ENCODE measurements at places on chromosomes 5 and 9.

DNA sequence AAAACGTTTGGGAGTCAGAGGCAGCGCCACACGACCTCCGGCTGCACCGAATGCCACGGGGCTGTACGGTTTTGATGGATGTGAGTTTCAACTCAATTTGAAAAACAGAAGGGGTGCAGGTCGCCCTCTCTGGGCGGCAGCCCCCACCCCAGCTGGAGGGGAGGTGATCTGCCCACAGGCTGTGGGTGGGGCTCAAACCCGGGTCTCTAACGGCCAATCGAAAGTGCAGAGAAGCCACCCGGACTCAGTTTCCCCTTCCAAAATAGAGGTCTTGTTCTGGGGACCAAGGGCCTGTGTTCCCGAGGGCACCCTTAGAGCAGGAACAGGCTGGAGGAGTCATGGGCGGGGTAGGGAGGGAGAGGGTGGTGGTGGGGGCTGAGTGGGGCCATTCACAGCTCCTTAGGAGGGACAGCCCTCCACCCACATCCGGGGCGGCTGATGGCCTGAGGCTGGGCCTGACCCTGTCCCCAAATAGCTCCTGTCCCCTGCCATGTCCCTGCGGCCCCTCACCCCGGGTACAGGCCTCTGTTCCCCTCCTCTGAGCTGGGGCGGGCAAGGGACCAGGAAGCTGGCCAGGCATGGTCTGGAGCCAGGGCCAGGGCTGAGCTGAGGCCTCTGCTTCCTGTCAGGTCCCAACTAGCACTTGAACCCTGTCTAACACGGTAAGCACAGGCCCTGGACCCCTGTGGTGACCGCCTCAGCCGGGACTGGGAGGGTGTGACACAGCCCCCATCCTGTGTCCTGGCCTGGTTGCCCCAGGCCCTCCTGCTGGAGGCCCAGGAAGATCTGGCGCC, 22.6 kb upstream of the NOTCH1 start:
- DNase-seq = no peak

GRCh38 chr5:38079620-38080402, 178.5 kb upstream of the EGFLAM start:
- DNase-seq = no peak

DNA sequence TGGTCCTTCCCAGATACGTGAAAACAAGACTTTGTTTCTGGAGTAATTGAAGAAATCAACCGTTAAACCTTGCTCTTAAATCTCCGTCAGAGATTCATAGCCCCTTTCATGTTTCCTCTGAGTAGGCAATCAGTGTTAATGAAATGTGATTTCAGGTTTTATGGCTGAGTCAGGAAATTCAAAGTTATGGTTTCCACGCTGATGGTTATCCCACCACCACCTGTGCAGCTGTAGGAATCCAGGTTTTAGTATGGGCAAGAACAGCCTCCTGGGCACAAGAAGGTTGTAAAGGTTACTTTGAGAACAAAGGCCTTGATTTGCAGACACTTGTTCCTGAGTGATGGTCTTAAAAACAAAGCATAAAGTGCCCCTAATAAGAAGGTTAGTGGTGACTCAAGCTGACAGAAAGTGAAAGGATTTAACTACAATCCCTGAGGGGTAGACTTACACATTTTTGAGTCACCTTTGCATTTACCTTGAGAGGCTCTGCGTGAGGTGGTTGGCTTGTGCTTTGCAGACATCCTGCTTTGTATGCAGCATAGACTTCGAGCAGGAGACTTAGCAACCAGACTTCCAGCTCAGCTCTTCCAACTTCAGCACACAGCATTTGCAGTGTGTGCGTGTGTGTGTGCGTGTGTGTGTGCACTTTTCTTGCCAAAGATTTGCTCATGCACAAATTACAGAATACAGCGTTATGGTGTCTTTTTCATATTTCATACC, 159.6 kb downstream of the TLE4 start:
- no peak for DNase-seq

DNA sequence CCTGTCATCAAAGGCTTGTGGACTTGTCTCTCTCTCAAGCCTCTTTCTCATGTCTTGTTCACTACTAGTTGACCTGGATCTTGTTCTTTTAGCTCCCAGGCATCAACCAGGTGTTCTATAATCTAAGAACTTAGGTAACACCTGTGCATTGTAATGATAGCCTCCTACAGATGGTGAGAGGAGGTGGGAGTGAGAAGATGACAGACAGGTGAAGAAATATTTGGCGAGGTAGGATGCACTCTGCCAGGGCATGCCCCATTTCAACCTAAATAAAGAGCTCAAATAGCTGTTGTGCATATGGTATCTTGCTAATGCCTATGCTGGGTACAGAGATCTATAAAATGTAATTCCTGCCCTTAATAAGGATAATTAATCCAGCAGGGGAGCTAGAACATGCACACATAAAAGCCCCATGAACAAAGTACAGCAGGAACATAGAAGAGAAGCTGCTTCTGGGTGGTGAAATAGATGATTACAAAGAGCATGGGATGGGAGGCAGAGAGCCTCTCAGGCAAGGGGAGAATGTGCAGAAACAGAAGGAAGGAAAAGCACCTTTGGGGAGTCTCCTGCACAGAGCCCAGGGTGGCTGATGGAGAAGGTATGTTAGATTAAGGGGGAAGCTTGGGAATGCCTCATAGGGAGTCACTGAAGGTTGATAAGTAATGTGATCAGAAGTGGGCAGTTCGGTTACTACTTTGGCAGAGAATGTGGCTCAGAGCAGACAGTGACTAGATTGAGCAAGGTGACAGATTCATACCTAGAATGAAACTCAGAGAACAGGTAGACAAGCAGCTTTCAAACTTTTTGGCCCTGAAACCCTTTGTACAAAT, 28.0 kb upstream of the PLIN2 start:
- DNase-seq = peak; percentile 15

- DNase-seq = no peak
Measured at GRCh38 chr5:101047181-101047580, 144.1 kb upstream of the ST8SIA4 start.

DNA sequence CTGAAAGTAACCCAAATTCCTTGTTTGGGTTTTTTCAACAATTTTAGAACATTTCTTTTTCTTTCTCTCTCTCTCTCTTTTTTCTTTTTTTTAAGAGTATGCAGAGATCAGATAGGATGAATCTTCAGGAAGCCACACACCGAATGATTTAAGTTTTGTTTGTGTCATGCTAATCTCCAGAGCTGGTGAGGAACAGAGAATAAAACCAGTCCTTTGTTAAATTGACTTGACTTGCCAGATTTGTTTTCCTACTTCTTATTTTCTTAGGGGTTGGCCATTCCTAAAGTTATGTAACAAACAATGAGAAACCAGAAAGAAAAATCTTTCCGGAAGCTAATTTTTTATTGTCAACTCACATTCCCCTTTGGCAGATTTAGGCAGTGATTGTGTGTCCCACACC, 1669.3 kb upstream of the CDH6 start:
- DNase-seq = no peak

- no peak for DNase-seq
Measured at GRCh38 chr5:128212191-128212806, 128.7 kb downstream of the SLC12A2 start.

- DNase-seq = no peak
Measured at GRCh38 chr9:93577078-93577974, 942 bp downstream of the PHF2 start.

DNA sequence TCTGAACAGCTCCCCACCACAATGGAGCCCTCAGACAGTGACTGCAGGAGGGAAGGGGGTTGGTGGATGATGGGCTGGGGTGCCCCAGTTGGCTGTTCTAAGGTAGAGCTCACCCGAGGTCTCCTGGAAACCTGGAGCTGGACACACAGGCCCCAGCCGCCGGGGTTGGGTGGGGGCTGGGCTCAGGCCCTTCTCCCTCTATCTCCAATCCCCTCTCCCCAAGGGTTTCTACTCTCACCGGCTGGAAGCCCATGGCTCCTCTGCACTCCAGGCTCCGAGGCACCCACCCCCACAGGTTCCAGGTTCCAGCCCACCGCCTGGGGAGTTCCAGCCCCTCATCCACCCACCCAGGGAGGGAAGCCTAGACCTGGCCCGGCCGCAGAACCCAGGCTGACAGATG, 766 bp downstream of the NR5A1 start:
- no peak for DNase-seq

DNA sequence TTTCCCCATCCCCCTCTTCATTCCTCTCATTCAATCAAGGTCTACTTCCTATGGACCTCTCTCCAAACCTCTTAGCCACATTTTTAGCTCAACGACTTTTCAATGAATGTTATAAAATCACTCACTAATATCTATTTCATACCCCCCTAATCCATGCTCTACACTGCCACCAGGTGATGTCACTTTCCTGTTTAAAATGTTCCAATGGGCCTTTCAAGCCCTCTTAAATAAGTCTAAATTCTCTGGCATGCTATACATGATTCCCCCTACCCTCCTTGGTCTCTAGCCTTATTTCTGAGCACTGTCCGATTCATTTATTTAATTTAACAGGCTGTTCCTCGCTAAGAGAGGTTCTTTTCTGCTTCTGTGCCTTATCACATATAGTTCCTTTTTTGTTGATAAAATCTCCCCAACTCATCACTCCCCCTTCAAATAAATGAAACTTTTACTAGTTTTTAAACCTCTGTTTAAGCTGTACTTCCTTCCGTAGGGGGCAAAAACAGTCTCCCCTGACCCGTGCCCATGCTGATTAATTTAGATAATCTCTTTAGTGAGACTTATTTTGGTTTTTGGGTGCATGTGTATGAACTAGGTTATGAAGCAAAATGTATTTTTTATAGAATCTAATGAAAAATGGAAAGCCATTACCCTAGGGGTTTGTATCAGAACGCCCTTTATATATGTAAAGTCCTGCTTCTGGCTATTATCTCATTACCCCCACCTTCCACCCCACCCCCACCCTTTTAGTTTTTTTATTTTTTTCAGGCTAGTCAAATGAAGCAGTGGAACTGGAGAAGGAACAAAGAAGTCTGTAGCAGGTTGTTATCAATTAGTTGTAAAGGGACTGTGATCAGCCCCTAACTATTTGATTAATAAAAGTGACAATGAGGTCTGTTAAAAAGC, 9.0 kb downstream of the ABHD17B start:
- no peak for DNase-seq

GRCh38 chr5:121572061-121572460, 279.6 kb upstream of the FTMT start:
- DNase-seq = no peak

DNA sequence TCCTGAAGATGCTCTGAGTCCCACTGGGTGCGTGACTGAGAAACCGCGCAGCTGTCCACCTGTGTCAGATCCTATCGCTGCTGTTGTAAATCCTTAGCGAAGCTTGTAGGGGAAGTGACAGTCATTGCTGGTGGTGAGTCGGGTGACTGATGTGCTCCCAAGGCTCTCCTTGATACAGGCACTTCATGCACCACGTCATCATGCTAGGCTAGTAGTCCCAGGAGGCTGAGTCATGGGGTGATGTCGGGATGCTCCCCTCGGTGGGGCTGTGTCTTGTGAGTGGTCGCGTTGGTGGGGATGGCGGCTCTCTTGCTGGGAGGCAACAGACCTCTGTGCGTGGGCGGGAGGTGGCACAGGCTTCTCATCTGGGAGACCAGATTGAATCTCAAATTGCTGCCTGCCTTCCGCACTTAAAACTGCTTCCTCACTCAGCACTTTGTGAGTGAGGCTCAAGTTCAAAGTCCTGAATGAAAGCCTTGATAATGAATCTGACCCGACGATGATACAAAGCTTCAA, 84.7 kb downstream of the CSNK1A1 start:
- no peak for DNase-seq

GRCh38 chr5:124315741-124316415, 430.6 kb downstream of the ZNF608 start:
- DNase-seq = no peak

DNA sequence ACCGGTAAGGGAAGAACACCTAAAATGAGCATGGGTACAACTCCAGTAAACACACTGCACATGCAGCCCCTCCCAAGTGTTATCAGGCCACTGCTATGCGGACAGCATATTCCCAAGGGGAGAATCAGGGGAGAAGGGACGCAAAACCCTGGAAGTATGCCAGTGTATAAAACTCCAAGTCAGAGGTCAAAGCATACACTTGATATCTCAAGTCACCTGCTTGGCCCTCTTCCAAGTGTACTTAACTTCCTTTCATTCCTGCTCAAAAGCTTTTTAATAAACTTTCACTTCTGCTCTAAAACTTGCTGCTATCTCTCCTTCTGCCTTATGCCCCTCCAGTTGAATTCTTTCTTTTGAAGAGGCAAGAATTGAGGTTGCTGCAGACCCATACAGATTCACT, 408.1 kb downstream of the HTR1A start:
- DNase-seq = no peak

DNA sequence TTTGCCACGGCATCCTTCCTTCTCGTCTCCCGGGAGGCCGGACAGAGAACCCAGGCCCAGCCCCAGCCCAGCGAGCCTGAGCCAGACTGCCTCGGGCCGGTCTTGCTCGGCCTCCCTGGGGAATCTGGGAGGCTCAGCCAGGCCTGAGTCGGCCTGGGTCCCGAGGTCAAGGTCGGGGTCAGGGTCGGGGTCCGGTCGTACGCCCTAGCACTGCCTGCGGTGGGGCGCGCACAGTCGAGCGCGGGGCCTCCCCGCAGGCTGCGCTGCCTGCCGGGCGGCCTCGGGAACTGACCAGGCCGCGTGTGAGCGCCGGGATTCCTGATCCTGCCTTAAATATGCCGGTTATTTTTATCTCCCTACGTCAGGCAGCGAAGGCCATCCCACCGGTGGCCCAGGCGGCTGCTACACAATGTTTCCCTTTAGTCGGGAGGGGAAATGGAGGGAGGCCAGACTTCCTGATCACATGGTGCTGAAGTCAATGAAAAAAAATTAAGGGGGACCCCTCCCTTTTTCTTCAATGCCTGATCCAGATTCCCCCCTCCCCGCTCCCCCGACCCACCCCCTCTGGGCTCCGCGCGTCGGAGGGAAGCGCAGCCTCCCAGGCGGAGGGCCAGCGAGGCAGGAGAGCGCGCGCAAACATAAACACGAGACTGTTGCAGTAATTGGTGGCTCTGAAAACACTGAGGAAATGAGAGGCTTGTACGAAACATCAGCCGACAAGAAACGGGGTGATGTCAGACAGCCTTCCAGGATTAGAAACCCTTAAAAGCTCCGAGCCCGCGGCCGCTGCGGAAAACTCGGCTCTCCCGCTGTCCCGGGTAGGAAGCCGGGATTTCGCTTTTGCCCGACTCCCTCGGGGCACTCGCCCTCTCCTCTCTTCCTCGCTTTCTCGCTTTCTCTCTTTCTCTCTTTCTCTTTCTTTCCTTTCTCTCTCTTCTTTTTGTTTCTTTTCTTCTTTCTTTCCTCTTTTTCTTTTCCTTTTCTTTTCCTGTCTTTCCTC, 148.2 kb upstream of the KLF4 start:
- DNase-seq = no peak

DNA sequence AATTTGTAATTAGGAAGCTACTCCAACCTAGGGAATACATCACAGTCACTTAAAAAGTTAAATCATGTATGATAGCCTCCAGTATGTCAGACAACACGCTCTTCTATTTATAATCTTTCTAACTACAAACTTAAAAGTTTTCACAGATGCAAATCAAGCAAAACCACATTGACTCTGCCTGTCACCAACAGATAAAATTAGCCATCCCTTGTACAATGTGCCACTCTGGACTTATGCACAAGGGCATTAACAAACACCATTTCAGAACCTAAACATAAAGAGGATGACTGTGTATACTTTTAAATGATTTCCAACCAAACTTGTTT, 14.7 kb downstream of the ERP44 start:
- DNase-seq = no peak

GRCh38 chr9:14344941-14345353, 31.0 kb upstream of the NFIB start:
- DNase-seq = no peak

GRCh38 chr5:160367885-160368284, 2.5 kb downstream of the C1QTNF2 start:
- no peak for DNase-seq

- no peak for DNase-seq
Measured at GRCh38 chr9:79975621-79976256, 404.0 kb downstream of the TLE4 start.

GRCh38 chr9:137611623-137612609, 6.4 kb downstream of the ARRDC1 start:
- peak; percentile 47 for DNase-seq

All from activated naive CD4-positive, alpha-beta T cell treated with anti-CD3 and anti-CD28 coated beads, Interleukin-2, amount 50 U/mL, for 16 hours (primary cell).